Activated CD4-positive, alpha-beta T cell treated with anti-CD3 and anti-CD28 coated beads, Interleukin-2, amount 10 ng/mL, durations not matched to agents 24 days and 14 days (primary cell): ENCODE measurements at places on chromosomes 4 and X.

DNA sequence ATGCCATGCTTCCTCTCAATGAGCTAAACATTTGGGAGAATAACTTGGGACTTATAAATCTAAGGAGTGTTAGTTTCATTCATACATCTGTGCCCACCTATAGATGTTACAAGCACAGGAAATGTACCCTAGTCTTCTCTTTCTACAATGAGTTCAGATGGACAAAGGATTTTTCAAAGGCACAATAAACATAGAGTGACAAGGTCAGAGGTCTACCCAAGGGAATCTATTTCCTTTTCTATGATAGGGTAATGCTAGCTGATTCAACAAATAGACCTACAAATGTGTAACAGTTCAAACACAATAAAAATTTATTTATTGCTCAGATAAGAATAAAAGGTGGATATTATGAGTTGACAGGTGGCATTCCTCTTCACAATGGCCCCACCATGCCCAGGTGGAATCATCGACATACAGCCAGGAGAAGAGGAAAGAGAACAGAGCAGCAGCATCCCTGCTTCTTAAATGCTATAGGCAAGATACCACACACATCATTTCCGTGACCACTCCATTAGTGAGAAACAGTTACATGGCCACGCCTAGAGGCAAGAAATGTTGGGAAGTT is 421.8 kb downstream of the HNRNPD start:
- DNase-seq = no peak

DNA sequence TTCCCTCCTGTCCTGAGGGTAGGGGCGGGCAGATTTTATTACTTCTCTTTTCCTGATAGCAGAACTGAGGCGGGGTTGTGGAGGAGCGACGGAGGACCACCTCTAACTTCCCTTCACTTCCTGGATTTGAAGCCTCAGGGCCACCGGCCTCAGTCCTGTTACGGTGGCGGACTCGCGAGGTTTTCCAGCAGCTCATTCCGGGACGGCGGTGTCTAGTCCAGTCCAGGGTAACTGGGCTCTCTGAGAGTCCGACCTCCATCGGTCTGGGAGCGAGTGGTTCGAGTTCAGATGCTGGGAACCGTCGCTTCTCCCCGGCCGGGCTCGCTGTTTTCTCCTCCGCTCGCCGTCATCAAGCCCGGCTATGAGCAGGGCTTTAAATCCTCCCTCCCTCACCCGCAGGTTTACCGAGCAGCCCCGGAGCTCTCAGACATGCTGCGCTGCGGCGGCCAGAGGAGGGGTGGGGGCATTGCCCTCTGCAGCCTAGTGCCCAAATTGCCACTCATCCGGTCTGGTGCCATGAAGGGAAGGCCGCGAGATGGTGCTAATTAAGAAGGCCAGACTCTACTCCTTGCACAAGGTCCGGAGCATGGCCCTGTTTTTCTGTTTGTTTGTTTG is 23.3 kb downstream of the HAND2 start:
- peak; percentile 56 for DNase-seq

GRCh38 chr4:10959586-10959985 is 275.0 kb upstream of the CLNK start:
- DNase-seq = no peak

GRCh38 chr4:170079981-170080380 is 9.8 kb downstream of the AADAT start:
- no peak for DNase-seq

DNA sequence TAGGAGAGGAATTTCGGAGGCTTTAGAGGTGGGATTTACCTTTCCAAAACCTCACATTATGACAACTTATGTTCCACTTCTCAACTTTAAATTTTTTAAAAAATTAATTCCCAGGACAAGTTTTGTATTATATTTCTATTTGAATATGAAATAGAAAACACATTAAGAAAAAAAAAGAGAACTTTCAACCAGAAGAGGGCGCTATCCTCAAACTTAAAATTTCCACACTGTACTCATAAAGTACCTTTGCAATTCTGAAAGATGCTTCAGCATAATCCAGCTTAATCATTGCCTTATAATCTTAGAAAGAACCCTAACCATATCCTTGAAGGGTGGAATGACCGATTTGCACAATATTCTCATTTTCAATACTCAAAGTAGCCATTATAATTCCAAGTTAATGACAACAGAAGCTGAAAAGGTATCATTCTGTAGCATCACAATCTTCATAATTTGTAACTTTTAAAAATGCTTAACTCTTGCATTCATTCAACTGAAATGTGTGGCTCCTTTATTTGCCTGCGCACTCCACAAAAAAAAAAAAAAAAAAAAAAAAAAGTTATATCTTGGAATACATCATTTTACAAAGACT is 158.0 kb downstream of the KCNIP4 start:
- no peak for DNase-seq

- DNase-seq = no peak
These were observed 24.4 kb upstream of the MSL3 start for GRCh38 chrX:11733614-11734013.

DNA sequence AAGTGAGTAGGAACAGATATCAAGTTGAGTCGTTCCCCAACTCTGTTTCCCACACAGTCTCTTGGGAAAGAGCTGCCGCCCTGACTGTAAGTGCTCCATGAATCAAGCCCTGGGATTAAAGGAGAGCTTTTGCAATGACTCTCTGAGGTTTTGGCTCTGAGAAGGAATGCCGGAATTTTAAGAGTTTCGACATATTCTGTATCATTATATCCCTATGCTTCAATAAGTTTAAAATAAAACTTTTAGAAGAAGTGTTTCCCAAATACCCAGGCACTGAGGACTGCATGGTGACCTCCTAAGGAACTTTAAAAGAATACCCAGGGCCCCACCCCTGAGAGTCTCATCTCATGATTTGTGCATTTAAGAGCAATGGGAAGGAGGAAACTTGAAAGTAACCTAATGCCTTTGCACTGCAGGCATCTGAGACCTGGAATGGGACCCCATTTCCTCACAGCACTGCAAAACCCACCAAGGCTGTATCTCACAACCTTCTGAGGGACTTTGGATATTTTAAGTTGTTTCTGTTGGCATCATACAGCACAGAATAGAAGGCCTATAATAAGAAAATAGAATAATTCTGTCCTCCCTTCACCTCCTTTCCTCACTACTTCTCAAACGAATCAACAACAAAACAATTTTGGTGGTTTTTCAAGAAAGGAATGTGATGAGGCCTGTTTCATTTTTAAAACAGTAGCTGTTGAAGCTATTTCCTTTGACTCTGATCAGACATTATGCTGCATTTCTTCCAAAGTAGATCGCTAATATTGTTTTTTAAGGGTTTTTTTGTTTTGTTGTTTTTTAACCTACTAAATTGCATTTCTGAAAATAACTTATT is 121.2 kb downstream of the GASK1B start:
- no peak for DNase-seq

DNA sequence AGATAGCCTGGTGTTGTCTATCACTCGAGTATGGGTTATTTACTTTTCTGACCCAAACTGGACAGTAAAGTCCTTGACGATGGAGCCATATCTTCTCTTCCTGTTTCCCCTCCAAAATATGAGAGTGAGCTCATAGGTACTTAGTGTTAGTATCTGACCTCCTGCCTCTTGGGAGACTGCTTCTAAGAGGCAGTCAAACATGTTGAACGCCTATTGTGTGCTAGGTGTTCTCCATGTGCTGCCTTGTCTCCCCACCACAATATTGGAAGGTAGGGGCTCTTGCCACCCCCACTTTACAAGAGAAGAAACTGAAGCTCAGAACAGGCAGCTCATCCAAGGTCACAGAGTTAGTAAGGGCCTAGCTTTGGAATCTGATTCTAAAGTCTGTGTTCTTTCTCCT is 8.3 kb downstream of the EFNB1 start:
- no peak for DNase-seq

- no peak for DNase-seq
These were observed 34.6 kb upstream of the AADAT start for GRCh38 chr4:170124406-170124805.

DNA sequence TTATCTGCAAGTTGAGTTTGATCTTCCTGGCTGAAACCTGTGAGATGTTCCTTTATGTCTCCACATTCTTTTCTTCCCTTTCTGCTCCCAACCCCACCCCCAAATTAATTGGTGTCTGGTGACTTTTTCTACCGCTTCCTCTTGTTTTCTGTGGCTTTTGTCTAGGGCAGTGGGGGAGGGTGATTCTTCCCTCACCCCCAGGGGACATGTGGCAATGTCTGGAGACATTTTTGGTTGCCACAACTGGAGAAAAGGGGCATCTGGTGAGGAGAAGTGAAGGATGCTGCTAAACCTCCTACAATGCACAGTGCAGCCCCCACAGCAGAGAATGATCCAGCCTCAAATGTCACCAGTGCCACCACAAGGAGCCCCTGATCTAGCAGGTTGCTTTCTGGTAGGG is 152.9 kb downstream of the NHS start:
- no peak for DNase-seq

- DNase-seq = no peak
These were observed 107.1 kb downstream of the IDS start for GRCh38 chrX:149398027-149398426.

GRCh38 chrX:153686711-153687110 is 1.0 kb upstream of the SLC6A8 start:
- no peak for DNase-seq

DNA sequence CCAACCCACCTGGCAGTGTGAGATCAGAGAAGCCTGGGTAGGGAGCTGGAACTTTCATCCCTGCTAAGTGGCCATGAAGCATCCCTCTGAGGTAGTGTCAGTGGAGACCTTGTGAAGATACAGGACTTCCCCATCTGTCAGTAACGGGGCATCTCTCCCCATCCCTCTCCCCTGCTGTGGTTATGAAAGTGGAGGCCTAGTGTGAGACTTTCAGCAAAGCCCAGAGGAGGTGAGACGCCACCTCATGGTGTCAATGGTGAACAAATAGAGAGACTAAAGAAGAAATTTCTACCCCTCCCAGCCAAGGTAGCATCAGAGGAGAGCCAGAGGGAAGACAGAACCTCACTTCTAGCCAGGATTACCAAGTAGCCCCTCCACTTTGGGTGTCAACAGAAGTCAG is 150.2 kb downstream of the VEGFC start:
- no peak for DNase-seq

DNA sequence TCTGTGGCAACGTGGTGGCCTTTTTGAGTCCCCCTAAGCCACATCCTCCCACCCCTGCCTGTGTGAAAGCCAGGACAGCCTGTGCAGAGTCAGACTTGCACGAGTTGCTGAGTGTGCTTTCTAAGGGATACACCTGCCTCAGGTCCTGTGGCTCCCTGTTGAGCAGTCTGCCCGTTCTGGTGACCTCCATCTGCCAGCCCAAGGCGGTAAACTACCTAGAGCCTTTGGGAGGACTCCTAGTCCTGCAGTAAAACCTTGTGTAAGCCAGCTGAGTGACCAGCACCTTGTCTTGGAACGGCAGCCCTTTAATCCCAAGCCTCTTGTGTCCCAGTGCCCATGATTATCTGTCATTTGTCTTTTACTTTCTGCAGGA is 69.3 kb downstream of the NBDY start:
- DNase-seq = no peak

- DNase-seq = no peak
These were observed 393.8 kb upstream of the GRID2 start for GRCh38 chr4:91909963-91910362.

GRCh38 chr4:76377911-76378310 is 43.0 kb downstream of the CCDC158 start:
- peak; percentile 79 for DNase-seq

GRCh38 chr4:84971319-84971932 is 4.9 kb upstream of the WDFY3 start:
- DNase-seq = no peak

DNA sequence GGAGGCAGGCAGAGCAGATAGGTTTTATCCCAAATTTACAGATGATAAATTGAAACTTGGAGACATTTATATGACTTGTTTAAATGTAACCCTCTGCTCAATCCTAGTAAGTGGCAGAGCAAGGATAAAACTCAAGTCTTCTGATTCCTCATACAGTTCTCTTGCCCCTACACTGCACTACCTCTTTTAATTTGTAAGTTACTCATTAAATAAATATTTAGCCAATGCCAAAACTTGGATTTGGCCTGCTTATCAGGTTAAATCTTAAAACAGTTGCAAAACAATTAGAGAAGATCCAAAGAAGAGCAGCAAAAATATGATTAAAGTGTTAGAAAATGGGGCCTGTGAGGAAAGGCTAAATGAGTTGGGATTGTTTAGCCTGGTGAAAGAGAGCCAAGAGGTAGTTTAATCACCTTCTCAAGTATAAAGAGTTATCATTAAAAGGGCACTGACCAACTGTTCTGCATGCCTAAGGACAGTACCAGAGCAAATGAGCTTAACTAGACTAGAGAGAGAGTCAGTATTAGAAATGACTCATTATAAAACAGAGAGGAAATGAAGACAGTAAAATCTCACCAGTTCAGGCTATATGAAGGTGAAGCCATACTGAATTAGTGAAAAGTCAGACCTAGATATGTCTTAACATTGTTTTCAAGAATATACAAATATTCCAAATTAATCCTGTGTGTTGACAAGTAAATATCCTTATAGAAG is 146.3 kb downstream of the GRIA3 start:
- no peak for DNase-seq

- no peak for DNase-seq
These were observed 26.7 kb upstream of the TBC1D19 start for GRCh38 chr4:26557164-26557563.

DNA sequence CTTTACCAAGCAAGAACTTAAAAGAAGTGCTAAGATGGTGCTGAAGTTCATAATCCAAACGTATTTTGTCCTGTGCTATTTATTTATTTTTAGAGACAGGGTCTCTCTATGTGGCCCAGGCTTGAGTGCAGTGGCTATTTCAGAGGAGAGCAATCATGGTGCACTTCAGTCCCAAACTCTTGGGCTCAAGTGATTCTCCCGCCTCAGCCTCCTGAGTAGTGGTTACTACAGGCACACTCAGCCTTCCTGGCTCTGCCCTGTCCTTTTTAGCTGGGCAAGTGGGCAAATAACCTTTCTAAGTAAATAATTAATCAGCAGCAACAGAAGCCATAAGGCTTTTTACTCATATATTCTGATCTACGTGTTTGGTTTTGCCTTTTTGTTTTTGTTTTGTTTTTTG is 2.6 kb downstream of the NSD2 start:
- DNase-seq = no peak

DNA sequence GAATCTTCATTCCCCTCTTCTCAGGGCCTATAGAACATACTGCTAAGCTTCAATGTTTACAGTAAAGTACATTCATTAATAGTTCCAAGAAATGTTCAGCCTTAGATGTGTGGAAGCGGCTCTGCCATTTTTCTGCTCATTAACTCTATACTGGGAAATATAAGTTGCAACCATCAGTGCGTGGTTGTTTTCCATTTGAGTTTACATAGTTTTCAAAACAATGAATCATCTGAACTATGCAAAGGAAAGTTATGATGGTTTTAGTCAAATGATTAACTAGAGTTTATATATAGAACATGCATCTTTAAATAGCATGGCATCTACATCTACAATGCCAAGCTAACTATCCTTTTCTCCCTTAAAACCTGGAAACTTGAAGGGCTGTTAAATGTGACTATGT is 29.6 kb downstream of the LEF1 start:
- DNase-seq = peak; percentile 58
